ENCODE measurements at places on chromosomes 4 and X.

GRCh38 chrX:41923211-41923977, at the start of gene CASK:
CASK (minus strand) TSS chrX:41923554; CDS start chrX:41922988, 566 bp downstream.
- peak; percentile 92 for DNase-seq

DNA sequence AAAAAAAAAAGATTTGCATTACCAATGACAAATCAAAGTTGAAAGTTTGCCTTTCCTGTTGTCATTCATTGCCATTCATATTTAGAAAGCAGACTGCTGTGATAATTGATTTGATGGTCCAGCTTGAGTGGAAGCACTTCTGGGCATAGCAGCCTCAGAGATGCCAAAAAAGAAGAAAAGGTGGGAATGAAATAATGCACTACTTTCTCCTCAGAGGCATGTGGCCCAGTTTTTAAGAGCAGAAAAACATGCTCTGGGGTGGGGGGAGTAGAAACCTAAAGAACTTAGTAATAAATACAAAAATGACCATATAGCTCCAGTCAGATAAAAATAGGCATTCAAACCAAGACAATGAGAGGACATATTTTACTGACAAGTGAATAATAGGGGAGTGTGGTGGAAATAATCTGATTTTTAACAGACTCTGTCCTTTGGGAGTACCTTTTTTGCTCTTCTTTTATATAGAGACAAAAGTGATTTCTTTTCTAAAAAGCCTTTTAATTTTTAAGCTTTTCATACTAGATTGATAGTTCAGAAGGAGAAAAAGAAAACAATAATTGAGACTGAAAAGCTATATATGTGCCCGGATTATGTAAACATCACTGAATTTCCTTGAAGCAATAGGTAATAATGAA, 599.1 kb downstream of the RPA4 start:
- DNase-seq: no peak

DNA sequence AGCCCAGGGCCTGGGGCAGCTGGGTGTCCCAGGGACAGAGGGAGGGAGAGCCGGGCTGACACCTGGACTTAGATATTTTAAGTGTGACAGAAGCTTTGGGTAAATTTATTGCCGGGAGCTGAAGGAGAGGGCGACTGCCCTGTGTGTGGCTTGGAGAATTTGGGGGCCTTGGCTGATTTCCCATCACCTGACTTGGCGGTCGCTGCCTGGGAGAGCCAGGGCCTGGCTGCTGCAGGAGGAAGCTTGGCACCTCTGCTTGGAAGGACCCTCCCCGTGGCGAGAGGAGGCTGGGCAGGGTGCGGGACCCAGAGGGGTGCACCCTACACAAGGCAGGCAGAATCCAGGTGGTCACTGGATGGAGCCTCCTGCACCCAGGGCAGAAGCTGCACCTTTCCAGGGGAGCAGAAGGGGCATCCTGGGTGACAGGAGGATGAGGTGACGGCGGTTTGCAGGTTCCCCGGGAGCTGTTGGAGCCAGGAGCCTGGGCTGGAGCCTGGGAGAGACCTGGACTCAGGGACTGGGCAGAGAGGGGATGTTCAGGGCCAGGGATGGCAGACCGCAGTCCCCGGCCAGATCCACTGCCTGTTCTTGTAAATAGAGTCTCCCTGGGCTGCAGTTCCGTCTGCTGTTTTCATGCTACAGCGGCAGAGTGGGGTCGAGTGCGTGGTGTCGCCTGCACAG, 72.0 kb downstream of the RGS12 start:
- no peak for DNase-seq

- no peak for DNase-seq
Measured at GRCh38 chr4:97942951-97943350, 200.3 kb downstream of the STPG2 start.

GRCh38 chrX:16771483-16772398, 14.5 kb upstream of the TXLNG start:
- no peak for DNase-seq

DNA sequence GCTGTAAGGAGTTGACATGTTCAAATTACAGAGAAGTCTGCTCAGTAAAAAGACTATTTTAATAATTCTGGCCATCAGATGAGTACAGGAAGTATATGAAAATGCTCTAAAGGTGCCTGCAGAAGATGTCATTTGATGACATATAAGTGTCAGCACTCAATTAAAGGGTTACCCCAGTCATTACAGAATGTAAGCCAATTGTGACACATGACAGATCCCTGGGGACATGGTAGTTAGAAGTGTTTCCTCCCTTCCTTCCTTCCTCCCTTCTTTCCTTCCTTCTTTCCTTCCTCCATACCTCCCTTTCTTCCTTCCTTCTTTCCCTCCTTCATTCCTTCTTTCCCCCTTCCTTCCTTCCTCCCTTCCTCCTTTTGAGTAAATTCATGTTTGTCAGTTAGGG, 453.0 kb downstream of the RAPGEF2 start:
- no peak for DNase-seq

DNA sequence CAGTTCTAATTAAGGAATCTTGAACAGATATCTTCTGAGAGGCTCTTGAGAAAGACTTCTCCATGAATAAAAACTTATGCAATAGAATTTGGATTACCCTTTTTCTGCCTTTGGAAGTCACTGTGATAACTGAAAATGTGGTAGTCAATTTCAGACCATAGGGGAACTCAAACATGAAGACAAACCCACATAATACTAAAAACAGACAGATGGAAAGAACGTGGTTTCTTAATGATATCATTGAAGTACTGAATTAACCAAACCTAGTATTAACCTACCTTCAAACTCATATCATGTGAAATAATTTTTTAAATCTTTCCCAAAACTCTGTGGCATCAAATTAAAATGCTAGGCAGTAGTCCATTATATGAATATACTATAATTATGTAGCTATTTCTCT, 153.5 kb downstream of the CAMK2D start:
- DNase-seq: no peak

DNA sequence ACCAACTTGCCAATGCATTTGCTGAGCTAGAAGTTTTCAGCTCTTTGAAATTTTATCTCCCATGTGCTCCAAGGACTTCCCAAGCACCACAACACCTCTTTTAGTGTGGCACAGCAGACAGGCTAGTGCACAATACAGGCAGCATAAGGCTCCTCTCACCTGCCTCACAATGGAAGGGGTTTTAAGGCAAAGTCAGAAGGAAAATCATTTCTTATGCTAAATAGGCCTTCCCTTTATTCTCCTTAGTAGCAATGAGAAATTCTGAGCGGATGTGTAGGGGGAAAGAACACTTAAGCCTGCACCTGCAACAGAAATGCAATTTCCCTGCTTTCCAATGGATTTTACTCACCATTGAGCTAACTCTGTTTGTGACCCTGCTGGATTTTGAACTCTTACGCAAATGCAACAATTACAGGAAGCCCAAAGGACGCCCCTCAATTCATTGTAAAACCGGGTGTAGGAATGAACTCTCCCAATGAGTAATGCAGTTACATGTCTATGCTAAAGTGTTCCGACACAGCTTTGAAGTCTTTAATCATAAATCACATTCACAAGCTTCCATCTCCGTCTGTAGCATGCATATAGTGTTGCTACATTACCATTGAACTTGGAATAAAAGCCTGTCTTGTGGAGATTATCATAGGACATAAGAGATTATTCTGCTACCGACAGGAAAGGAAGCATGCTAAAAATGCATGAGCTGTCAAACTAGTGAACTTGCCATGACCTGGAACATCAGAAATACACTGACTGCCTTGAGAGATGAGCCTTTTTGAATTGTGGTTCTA, 1084.9 kb downstream of the RPA4 start:
- DNase-seq: no peak

DNA sequence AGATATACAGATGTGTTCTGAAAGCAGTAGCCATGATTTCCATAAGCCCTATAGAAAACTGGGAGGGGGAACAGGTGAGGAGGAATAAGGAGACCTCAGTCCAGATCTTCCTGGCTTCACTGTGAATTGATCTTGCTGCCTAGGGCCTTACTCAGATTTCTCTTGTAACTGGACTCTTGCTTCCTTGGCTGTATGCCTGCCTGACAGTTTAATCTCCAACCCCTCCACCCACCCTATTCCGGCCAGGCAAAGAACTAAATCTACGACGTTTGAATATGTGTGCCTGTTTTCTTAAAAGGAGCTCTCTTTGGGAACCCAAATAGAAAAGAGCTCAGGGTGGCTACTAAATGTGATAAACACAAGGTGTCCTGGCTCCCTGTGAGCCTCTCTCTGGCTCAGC, 173.0 kb downstream of the GPC3 start:
- no peak for DNase-seq

GRCh38 chrX:8284131-8284530, 113.1 kb upstream of the VCX2 start:
- DNase-seq: no peak

GRCh38 chrX:13115146-13115855, 70.9 kb upstream of the FAM9C start:
- DNase-seq: no peak

DNA sequence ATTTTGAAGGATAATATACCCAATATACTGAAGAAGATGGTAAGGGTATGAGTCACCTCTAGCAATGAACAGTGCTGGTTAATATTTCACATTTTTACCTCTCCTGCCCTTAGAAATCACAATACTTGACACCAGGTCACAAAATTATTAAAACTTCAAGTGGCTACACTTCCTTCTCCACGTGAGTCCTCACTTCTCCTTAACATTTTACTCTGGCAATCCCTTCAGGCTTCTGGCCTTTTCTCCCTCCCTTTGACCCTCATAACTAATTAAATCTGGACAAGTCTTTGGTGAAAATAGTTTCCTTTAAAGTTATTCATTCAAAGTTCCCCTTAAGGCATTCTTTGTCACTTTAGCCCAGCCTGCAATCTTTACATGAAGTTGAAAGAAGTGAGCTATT, 190.4 kb downstream of the UNC5C start:
- no peak for DNase-seq

- DNase-seq: no peak
Measured at GRCh38 chr4:20193141-20193936, 58.4 kb upstream of the SLIT2 start.

- DNase-seq: no peak
Measured at GRCh38 chr4:124092541-124092984, 620.0 kb downstream of the ANKRD50 start.

GRCh38 chrX:133580625-133581024, 165.3 kb upstream of the GPC4 start:
- DNase-seq: no peak

- no peak for DNase-seq
Measured at GRCh38 chrX:7076245-7076661, 71.3 kb upstream of the STS start.

DNA sequence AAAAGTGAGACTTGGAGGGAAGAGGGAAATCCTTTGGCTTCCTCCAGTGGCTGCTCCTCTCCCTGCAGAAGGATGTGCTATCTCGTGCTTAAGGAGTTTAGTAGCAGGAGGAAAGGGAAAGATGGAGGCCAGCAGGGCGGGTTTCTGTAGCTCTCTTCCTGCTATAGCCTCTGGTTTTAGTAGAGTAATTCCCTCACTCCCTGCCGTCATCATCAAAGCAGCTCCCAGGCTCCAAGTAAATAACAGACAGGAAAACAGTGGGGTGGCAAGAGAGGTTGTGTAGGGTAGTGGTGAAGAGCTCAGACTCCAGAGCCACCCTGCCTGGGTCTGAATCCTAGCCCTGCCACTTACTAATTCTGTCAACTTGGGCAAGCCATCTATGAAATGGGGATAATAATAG, 81.5 kb upstream of the CITED1 start:
- no peak for DNase-seq

DNA sequence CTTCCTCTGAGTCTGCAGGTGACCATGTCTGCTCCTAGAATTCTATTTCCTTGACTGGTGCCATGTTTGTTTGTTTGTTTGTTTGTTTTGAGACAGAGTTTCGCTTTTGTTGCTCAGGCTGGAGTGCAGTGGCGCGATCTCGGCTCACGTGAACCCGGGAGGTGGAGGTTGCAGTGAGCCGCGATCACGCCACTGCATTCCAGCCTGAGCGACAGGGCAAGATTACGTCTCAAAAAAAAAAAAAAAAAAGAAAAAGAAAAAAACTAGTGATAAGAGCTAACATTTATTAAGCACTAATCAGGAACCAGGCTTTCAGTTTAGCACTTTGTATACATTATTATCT, 7.2 kb downstream of the SAT1 start:
- no peak for DNase-seq

DNA sequence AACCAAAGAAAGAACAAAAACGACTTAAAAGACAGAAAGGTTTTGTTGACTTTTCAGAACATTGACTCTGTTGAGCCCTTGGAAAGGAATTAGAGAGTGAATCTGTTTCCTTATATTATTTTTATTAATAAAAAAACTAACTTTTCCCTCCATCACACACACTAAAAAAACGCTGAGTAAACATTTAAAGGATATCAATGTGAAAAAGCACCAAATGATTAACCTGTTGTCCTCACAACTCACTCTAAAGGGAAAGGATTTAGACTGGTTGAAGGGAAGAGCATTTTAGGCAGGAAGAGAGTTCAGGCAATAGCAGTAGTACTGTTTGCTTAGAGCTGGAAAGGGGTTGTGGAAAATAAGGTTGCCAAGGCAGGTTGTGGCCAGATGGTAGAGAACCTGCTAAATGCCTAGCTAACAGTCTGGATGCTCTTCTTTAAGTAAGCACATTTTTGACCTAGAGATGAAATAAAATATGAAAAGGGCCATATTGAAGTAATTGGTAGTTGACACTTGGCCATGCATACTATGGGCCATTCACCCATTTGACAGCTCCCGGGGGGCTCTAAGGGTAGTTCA, 98.0 kb upstream of the NDP start:
- no peak for DNase-seq

- no peak for DNase-seq
Measured at GRCh38 chrX:130347321-130347720, 7.6 kb downstream of the SLC25A14 start.

- peak; percentile 61 for DNase-seq
Measured at GRCh38 chr4:48047421-48047844, 30.9 kb downstream of the NIPAL1 start.

- DNase-seq: peak; percentile 24
Measured at GRCh38 chr4:8607603-8608481, 15.3 kb downstream of the CPZ start.

DNA sequence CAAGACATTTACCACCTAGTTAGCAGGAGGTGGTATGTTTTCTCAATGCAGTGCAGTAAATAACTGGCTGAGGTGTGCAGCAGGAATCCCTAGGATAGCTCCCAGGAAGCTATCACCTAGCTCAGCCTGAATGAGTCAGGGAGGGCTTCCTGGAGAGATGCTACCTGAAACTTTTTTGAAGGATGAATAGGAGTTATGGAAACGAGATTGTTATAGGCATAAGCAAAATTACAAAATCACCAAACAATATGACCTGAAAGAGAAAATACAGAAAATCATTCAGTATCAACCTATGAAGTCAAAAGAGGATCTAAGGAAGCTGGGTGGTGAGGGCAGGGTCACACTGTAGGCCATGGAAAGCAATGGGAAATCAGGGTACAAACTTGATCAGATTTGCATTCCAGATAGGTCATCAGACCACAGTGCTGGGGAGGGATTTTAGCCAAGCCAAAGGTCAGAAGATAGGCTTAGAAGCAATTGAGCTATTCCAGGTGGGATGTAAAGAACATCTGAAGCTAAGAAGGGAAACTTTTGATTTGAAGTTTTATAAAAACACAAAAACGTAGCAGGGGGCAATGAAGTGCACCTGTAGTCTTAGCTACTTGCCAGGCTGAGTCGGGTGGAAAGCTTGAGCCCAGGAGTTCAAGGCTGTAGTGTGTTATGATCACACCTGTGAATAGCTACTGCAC, 11.3 kb downstream of the AREG start:
- no peak for DNase-seq
